Fibroblast of lung (primary cell): ENCODE measurements at places on chromosomes 3 and 15. TPM values are rescaled to one million over a fixed set of nuclear protein-coding genes. Genes with fewer than 3 reads are reported as not detected.

- DNase-seq: peak; percentile 8
- peaks cover 14% of the 10 kb centered on the region for H3K27me3 ChIP-seq
- H3K36me3 ChIP-seq: no peaks in the 10 kb centered on the region
- H3K4me1 ChIP-seq: no peaks in the 10 kb centered on the region
Measured at GRCh38 chr15:33201491-33202231, 7.1 kb upstream of the FMN1 start.

DNA sequence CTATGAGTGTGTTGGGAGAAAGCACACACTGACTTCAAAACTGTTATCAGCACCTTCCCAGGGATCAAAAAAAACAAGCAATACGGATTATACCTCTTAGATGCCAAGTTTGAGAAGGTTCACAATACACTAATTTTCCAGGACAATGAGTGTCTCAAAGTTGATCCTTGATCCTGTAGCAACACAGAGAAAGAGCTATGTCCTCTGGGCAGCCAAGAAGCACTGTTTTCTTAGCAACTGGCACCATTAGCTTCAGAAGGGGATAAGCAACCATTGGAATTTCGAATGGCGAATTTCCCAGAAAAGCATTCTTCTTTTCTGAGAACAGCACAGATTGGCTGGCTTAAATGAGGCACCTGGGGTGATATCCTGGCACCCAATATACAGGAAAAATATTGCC, 270.3 kb upstream of the RORA start:
- H3K27ac ChIP-seq: no peak overlapping the region
- no peaks in the 10 kb centered on the region for H3K4me1 ChIP-seq
- peak; percentile 13 for DNase-seq
- H3K27me3 ChIP-seq: no peaks in the 10 kb centered on the region

DNA sequence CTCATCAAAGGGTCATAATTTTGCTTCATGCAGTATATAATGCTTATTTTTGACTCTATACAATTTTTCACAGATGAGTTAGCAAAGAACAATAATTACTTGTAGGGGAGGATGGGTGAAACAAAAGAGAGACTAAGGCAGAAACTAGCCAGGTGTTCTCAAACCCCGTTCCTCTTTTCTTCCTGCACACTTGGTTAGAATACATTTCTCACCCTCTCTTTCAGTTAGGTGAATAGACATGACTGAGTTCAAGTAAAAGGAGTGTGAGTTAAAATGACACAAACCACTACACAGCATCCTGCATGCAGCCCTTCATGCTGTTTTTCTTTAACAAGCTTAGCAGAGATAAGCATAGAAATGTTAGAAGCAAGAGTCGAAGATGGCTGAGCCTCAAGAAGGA, 922.2 kb downstream of the TBL1XR1 start:
- no peaks in the 10 kb centered on the region for H3K36me3 ChIP-seq
- DNase-seq: no peak
- no peaks in the 10 kb centered on the region for H3K27me3 ChIP-seq
- H3K27ac ChIP-seq: no peak overlapping the region

GRCh38 chr3:105553851-105554250, 187.1 kb downstream of the ALCAM start:
- H3K36me3 ChIP-seq: no peaks in the 10 kb centered on the region
- DNase-seq: no peak
- no peak overlapping the region for H3K27ac ChIP-seq
- no peaks in the 10 kb centered on the region for H3K4me1 ChIP-seq
- no peaks in the 10 kb centered on the region for H3K27me3 ChIP-seq

DNA sequence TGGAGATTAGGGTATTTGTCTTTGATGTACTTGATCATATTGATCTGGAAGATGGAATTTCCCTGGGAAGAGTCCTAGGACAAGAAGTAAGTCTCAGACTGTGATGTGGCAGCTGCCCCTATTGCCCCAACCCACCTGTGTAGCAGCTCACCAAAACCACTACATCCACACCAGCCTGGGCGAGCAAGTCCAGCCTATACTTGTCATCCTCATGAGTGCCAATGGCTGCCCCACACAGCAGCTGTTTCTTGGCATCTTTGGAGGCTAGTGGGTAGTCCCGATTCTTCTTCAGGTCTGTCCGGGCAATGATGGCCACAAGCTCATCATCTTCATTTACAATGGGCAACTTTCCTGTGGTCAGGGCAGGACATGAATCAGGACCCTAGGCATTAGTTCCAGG, 2.7 kb downstream of the IMPDH2 start:
- H3K4me1 ChIP-seq: peaks cover 9% of the 10 kb centered on the region
- peak overlapping the region; percentile 23 for H3K27ac ChIP-seq
- no peaks in the 10 kb centered on the region for H3K27me3 ChIP-seq
- H3K4me3 ChIP-seq: no peak overlapping the region

- no peaks in the 10 kb centered on the region for H3K27me3 ChIP-seq
- H3K36me3 ChIP-seq: no peaks in the 10 kb centered on the region
- DNase-seq: no peak
- H3K4me1 ChIP-seq: no peaks in the 10 kb centered on the region
Measured at GRCh38 chr15:26628071-26628470, 144.8 kb downstream of the GABRB3 start.

- H3K27me3 ChIP-seq: no peaks in the 10 kb centered on the region
- no peak overlapping the region for H3K4me3 ChIP-seq
- H3K27ac ChIP-seq: no peak overlapping the region
- H3K36me3 ChIP-seq: no peaks in the 10 kb centered on the region
- H3K4me1 ChIP-seq: no peaks in the 10 kb centered on the region
- DNase-seq: no peak
Measured at GRCh38 chr15:25616471-25616870, 177.6 kb upstream of the UBE3A start.

- H3K27ac ChIP-seq: no peak overlapping the region
- H3K27me3 ChIP-seq: no peaks in the 10 kb centered on the region
- H3K4me3 ChIP-seq: no peak overlapping the region
Measured at GRCh38 chr3:50604110-50604621, 7.4 kb downstream of the CISH start.

DNA sequence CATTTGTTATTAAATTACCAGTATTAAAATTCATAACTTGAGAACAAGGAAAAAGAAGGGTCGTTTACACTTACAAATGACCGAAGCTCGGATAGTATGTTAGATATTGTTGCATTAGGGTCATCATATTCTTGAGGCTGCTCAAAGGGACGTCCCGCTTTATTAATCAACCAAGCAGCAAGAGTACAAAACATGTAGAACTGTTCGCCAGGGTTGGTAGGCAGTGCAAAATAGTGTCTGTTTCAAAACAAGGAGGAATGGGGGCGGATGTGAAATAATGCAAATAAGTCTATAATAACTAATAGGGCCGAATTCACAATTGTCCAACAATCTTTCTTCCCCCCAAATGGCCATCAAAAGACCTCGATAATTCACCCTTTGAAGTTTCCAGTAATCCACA, 2.9 kb downstream of the IFT57 start:
- H3K4me1 ChIP-seq: peaks cover 14% of the 10 kb centered on the region
- H3K36me3 ChIP-seq: no peaks in the 10 kb centered on the region
- H3K27me3 ChIP-seq: no peaks in the 10 kb centered on the region
- no peak for DNase-seq
- no peak overlapping the region for H3K4me3 ChIP-seq

DNA sequence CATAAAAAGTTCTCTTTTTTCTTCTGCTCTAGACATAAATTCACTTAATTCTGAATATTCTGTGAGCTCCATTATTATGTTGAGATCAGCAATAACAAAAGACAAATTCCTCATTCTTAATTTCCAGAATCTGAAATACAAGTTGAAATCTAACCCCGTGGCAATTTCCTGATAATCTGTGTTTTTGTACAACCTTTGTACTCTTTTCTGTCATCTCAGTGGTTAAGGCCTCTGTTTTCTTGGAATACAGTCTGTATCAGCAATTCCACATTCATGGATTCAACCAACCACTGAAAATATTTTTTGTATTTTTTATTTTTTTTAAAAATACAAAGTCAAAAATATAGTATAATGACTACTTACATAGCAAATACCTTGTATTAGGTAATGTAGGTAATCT, 8.7 kb downstream of the CCR8 start:
- H3K27me3 ChIP-seq: no peaks in the 10 kb centered on the region
- no peaks in the 10 kb centered on the region for H3K36me3 ChIP-seq
- no peak for DNase-seq
- no peak overlapping the region for H3K4me3 ChIP-seq
- no peak overlapping the region for H3K27ac ChIP-seq

DNA sequence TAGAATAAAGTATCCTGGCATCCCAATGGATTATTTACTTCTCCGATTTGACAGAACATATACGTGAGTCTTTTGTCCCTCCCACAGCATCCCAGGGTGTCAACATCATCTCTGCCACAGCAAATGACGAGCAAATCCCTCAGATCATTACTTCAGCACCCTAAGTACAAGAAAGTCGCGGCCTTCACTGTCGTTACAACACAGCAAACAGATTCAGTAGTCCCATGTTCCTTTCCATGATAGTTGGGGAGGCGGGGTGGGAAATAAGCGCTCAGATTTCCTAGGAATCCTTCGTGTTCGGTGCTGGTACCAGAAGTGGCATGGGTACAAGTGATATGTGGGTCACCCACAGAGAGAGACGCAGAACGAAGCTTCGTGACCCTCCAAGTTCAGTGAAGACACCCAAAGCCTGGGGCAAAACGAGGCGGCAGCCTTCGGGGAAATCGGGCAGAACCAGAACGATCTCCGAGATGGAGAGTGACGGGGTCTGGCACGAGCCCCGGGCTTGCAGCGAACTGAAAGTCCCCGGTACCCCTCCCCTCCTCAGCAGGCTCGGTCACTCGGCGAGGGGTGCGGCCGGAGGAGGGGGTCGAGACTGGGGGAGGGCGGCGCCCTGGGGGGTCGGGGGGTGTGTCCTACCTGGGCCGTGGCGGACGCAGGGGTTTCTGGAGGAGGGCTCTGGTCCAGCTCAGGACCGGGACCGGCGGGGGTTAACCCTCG, 619 bp downstream of the TTBK2 start:
- H3K27me3 ChIP-seq: no peaks in the 10 kb centered on the region
- peaks cover 2% of the 10 kb centered on the region for H3K4me1 ChIP-seq

DNA sequence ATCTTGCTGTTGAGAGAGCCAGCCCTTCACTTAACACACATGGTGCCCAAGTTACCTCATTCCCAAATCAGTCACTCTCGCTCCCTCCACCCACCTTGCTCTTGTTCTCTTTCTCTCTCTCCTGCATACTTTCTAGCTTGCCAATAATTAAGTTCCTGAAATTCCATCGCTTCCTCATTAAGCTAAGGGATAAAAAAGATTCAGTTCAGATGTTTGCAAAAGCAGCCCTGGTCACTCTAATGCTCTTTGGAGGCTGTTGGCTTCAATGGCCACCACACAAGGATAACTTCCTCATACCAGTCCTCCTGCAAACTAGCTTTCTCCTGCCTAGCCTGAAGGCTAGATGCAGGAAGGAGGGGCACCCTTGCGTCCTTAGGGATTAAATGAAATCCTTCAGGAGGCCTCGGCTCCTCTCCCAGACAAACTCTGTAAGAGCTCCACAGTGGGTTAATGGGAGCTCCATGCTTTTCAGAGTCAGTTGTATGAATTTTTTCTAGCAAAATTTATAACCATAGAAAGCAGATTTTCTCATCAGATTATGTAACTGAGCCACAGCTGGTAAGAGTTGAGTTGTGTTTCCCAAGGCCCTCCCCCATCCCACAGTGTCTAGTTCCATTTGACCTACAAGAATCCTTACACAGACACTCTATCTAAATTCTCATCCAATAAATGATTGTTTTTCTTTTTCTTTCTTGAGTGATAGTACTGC, 176.6 kb upstream of the TRIM42 start:
- peak; percentile 61 for DNase-seq
- H3K36me3 ChIP-seq: no peaks in the 10 kb centered on the region
- no peaks in the 10 kb centered on the region for H3K27me3 ChIP-seq
- no peaks in the 10 kb centered on the region for H3K4me1 ChIP-seq

GRCh38 chr3:138786788-138787271, 47.9 kb downstream of the PIK3CB start:
- no peak overlapping the region for H3K27ac ChIP-seq
- H3K4me1 ChIP-seq: no peaks in the 10 kb centered on the region
- H3K36me3 ChIP-seq: no peaks in the 10 kb centered on the region
- H3K4me3 ChIP-seq: no peak overlapping the region
- peak; percentile 64 for DNase-seq

- H3K27ac ChIP-seq: no peak overlapping the region
- H3K36me3 ChIP-seq: no peaks in the 10 kb centered on the region
- no peaks in the 10 kb centered on the region for H3K27me3 ChIP-seq
- H3K4me1 ChIP-seq: no peaks in the 10 kb centered on the region
- DNase-seq: no peak
Measured at GRCh38 chr15:97153356-97153965, 807.0 kb upstream of the ARRDC4 start.

FBXO40 gene
- not detected in 2 replicates for total RNA-seq

GABRG3 gene
- total RNA-seq: not detected in 2 replicates

MLH1 gene
- 57.8 and 62.3 TPM in 2 replicates for total RNA-seq

SLC12A1 gene
- not detected in 2 replicates for total RNA-seq

SEC61A1 gene
- 228 and 398 TPM in 2 replicates for total RNA-seq

LMCD1 gene
- total RNA-seq: 40.1 and 60.1 TPM in 2 replicates

ZNF385D gene
- 0.77 and 0.83 TPM in 2 replicates for total RNA-seq

ARHGAP11A gene
- 13.1 and 21.1 TPM in 2 replicates for total RNA-seq

SLC12A8 gene
- total RNA-seq: 9.8 and 19.5 TPM in 2 replicates

SLC35A5 gene
- 22.6 and 35.3 TPM in 2 replicates for total RNA-seq

SOX2 gene
- total RNA-seq: not detected in 2 replicates

ERICH6 gene
- total RNA-seq: under 0.01 TPM in 1 of 2 replicates, not detected in the other
